ENCODE measurements at places on chromosomes 12 and 14. TPM values are rescaled to one million over a fixed set of nuclear protein-coding genes. Genes with fewer than 3 reads are reported as not detected.

The DYRK4 gene
- total RNA-seq: 50.6 TPM

The CARMIL3 gene
- total RNA-seq: under 0.01 TPM

GRCh38 chr14:35879654-35880249, 53.6 kb downstream of the BRMS1L start:
- peak; percentile 11 for DNase-seq

GRCh38 chr12:54185919-54186318, 2.9 kb downstream of the SMUG1 start:
- DNase-seq: no peak

- DNase-seq: no peak
Measured at GRCh38 chr14:98890556-98891340, 381.2 kb downstream of the BCL11B start.

- DNase-seq: no peak
Measured at GRCh38 chr12:11827091-11828061, 177.9 kb downstream of the ETV6 start.

The RESF1 gene
- total RNA-seq: 41.3 TPM

The SLC25A21 gene
- 0.68 TPM for total RNA-seq

DNA sequence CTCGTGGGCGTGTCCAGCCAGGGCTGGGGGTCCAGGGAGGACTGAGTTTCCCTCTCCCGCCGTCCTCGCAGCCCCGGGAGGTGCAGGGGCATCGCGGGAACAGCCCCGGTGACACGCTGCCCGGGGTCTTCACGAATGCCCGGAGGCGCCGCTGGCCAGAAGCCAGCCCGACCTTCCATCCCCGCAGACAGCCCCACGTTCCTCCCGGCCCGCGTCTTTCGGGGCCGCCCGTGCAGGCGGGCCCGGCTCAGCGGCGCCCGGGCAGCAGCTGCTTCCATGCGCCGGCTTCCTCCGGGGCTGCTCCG, 827 bp upstream of the TEDC1 start:
- peak; percentile 16 for DNase-seq

DNA sequence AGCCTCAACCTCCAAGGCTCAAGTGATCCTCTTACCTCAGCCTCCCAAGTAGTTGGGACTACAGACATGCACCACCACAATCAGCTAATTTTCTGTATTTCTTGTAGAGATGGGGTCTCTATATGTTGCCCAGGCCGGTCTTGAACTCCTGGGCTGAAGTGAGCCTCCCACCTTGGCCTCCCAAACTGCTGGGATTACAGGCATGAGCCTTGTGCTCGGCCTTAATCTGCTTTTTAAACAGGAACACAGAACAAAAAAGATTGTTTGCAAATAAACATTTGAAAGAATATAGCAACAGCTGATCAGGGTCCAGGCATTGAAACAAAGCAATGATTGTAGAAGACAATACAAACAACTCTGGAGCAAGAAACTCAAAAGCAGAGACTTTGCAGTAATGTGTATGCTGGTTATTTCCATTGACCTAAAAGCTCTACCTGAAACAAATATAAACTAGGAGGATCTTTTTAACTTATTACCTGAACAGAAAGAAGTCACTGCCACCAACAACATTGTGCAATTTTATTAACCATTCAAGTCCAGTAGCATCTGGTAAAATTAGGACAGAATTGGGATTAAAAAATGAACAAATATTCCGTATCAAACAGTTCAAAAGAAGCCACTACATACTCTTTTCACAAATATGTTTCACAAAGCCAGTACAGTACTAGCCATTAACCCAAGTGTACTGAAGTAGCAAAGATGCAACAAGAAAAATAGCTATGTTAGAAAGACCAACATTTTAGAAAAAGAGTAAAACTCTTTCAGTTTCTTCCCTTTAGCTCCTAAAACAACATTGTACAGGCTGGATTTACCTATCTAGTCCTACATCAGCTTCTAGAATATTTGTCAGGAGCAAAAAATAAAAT, 14.2 kb downstream of the AMN1 start:
- no peak for DNase-seq

GRCh38 chr12:83939718-83940117, 972.9 kb downstream of the SLC6A15 start:
- DNase-seq: no peak

DNA sequence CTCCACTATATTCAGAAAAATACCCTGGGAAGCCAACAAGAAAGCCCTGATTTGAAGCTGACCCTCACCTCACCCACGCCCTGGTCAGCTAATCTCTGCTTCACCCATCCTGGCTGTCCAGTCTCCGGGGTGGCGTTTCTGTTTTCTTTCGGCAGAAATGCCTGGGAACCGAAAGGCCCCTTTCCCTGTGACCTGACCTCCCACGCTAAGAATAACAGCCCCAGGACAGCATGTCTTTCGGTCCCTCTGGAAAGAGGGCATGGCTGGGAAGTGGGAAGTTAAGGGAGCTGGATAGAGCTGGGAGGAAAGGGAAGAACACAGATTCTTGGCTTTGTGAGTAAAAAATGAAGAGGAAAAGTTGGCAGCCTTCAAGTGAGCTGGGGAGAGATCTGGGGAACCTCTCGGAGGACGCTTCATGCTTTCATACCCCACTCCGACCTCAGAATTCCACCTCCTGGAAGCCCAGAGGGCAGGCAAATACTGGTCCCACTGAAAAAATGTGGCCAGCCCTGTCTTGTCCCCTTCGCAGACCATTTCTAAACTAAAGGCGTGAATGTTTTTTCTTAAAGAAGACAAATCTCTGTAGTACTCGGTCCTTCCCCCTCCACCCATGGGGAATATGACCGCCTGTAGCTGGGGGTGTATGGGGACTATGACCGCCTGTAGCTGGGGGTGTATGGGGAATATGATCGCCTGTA, 163.0 kb upstream of the FKBP4 start:
- peak; percentile 24 for DNase-seq

The KCNC2 gene
- not detected for total RNA-seq

DNA sequence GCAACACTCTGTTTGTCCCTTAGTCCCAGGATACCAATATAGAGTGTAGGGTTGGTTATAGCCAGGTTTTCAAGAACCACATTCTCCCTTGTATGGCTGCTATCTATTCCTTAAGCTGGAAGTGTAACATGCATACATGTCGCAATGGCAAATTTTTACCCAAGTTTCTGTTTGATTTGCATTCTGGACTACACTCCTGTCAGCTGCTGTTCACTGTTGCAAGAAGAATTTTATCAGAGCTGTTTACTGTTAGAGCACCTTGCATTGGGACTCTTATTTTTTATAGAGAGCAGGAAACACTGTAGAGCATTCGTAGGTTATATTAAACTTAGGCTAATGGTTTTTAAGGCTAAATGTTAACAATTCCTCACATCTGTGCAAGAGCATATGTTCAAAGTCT, 376.0 kb upstream of the LRFN5 start:
- no peak for DNase-seq

DNA sequence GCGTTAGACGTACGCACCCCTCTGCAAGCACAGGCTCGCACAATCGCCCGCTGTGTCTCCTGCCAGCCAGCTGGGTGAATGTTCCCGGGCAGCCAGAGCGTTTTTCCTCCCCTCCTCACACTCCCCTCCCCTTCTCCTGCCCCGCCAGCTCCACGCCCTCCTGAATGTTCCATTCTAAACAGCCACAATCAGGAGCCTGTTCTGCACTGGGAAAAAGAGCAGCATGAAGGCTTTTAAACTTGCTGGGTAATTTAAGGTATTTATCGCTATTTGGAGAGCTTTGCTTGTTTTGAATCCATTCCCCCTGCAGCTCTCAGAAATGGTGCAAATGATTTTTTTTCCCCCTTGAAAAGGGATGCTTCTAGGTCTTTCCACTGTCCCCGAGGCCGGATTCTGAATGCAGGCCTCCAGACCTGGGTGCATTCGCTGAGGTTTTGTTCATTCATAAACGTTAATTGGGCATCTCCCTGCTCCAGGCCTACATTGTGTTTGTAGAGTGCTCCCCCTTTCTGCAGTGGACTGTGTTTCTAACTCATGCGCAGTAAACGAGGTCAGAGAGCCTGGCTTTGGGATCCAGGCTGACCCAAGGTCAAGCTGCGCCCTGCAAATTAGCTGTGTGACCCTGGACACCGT, 212.5 kb downstream of the CHST11 start:
- DNase-seq: peak; percentile 60

GRCh38 chr14:100540141-100540925, 46.9 kb downstream of the BEGAIN start:
- DNase-seq: no peak

The TMTC1 gene
- 0.84 TPM for total RNA-seq

The CFAP54 gene
- total RNA-seq: 0.68 TPM

The CHD8 gene
- 28.6 TPM for total RNA-seq

- no peak for DNase-seq
Measured at GRCh38 chr14:95713596-95714371, at the start of gene TCL1A. TSS of gene TCL1A (minus strand) at chr14:95714125. CDS start at chr14:95714066, 59 bp downstream.

The STRAP gene
- total RNA-seq: 92.0 TPM

DNA sequence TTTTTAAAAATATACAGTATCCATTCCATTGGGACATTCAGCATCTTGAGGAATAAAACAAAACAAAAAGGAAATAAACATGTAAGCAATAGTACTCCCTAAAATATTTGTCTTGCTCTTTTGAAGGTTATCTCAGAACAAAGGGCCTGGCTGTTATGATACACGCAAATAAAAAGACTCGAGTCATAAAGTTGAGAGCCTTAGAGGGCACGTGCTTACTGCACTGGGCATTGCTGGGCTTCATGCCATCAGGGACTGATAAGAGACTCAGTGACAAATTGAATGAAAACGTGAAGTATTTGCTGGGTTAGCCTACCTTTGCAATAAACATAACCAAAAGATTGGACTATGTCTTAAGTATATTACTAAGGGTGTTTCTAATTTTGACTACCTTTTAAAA, 118.9 kb downstream of the SLC35F4 start:
- DNase-seq: no peak

- DNase-seq: no peak
Measured at GRCh38 chr12:15797818-15798217, 8.6 kb upstream of the EPS8 start.

The SRGAP1 gene
- 2.3 TPM for total RNA-seq

GRCh38 chr12:106586803-106587684, 4.2 kb downstream of the RFX4 start:
- no peak for DNase-seq

DNA sequence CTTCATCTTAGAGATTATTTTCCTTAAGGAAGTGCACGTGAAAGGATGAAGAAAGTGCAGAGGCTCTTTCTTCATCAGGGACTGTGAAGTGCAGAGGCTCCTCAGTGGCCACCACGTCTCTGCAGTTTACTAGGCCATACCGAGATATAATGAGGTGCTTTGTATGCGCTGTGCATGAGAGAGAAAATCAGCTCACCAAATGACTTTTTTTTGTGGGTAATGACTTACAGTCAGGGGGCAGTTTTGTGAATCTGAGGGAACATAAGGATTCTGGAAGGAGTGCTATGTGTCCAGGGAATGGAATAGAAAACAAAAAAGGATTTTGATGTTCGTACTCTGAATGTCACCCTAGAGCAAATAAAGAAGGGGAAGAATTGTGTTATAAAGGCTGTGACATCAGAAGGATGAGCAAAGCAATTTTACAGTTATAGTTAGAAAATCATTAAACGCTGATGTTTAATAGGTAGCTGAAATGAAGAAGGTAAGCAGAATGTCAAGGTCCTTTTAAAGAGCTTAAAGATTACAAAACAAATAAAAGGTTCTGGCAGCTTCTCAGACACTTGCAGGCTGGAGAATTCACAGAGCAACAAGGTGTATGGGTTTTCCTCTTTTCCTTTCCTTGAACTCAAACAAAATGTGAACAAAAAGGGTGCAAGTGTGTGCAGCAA, 247.5 kb upstream of the NOVA1 start:
- no peak for DNase-seq

- DNase-seq: no peak
Measured at GRCh38 chr12:88015825-88016224, 13.4 kb downstream of the C12orf50 start.

- no peak for DNase-seq
Measured at GRCh38 chr12:32158525-32158924, 51.9 kb downstream of the BICD1 start.

The GLT8D2 gene
- 14.8 TPM for total RNA-seq

DNA sequence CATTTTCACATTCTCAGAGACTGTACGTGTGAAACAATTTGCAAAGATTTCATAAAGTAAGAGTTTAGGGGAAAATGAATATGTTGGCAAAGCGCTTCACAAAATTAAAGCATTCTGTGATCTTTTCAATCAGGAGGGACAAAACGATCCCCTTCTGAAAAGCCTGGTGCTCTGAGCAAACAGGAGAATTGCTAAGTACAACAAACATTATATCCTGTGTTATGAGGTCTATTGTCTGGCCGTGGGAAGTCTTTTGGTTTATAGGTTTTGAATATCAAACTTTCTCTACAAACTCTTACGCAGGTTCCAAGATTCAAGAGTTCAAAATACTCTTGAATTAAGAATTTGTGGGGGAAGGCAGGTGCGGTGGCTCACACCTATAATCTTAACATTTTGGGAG, 7.2 kb upstream of the FOXN3 start:
- no peak for DNase-seq

The TSFM gene
- total RNA-seq: 48.8 TPM

DNA sequence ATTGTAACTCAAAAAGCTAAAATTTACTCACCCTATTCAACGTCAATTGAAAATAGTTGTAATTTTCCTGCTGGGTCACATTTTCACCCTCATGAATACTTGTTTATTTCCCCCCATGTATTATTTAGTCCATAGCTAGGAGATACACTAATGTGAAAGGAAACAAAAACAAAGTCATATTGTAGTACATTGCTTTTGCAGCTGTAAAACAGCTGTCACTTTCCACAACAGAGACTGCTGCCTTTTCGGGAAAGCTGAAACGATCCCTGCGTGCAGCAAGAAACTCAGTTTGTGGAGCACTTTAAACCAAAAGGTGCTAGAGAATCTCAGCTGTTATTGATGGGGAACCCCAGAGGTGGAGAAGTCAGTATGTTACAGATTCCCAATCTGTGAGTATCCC, 4.3 kb downstream of the RACGAP1 start:
- DNase-seq: no peak

GRCh38 chr12:57869298-57869926, 22.9 kb upstream of the CTDSP2 start:
- no peak for DNase-seq

GRCh38 chr14:79279645-79280597, 931.4 kb downstream of the DIO2 start:
- DNase-seq: no peak

DNA sequence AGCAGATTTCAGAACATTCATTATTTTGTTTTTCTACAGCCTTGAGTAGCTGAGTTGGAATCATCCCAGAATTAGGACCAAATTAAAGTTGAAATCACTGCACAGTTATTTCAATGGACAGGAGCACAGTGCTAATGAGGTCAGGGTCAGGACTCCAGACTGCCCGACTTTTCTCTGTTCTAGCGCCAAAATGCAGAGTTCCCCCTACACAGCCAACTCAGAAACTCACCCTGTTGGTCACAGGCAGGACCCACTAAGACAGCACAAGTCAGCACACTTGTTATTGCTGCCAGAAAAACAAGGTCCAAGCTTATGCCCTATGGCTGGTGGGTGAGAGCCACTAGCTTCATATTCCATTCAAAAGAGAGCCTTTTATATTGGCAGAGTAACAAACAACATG, 198.1 kb upstream of the KRR1 start:
- no peak for DNase-seq

- DNase-seq: peak; percentile 1
Measured at GRCh38 chr12:33546004-33546403, 106.4 kb upstream of the SYT10 start.

The ADCY6 gene
- 10.3 TPM for total RNA-seq

All from RPMI7951 (cell line).